ENCODE measurements at places on chromosomes 2 and 18.

DNA sequence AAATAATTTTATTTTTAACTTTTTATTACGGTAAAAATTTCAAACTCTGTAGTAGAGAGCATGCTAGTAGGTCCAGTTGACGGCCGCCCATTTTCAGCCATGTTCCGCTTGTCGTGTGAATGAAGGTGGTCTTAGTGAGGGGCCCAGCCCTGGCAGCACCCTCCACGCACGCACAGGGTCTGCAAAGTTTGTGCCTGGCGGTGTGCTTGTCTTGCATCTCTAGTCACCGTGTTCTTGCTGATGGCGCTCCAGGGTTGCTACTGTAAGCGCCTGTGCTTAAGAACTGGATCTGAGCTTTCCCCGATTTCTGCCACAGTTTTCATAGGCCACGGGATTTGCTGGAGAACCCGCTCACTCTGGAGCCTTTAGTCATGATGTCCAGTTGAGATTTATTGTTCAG is 28.9 kb downstream of the LDLRAD4 start:
- DNase-seq: peak; percentile 10

DNA sequence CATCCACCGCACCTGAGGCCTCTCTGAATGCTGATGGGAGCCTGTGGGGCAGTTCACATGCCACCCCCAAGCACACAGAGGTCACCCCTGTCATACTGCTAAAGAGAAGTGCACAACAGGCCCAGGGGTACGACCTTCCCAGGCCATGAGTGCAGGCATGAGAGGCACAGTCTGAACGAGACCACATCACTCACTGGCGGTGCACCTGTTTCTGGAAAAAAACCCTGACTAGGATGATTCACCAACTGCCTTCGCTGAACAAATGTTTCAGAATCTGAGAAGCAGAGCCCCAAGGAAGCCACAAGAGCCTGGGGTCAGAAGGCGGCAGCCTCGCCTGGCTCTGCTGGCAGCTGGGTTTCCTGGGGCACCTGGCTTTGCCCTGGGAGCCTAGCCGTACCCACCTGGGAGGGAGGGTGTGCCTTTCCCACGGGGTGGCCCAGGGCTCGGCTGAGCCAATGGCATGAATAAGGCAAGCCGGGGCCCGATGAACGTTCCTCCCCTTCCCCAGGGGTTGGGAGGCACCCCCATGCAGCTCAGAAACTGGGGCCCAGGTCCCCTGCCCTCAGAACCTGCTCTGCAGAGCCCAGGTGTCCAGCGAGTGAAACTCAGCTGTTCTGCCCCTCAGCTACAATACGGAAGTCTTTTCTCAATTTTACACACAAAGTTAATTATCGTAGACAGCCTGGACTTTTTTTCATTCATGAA is 73.8 kb downstream of the HDAC4 start:
- DNase-seq: peak; percentile 12

DNA sequence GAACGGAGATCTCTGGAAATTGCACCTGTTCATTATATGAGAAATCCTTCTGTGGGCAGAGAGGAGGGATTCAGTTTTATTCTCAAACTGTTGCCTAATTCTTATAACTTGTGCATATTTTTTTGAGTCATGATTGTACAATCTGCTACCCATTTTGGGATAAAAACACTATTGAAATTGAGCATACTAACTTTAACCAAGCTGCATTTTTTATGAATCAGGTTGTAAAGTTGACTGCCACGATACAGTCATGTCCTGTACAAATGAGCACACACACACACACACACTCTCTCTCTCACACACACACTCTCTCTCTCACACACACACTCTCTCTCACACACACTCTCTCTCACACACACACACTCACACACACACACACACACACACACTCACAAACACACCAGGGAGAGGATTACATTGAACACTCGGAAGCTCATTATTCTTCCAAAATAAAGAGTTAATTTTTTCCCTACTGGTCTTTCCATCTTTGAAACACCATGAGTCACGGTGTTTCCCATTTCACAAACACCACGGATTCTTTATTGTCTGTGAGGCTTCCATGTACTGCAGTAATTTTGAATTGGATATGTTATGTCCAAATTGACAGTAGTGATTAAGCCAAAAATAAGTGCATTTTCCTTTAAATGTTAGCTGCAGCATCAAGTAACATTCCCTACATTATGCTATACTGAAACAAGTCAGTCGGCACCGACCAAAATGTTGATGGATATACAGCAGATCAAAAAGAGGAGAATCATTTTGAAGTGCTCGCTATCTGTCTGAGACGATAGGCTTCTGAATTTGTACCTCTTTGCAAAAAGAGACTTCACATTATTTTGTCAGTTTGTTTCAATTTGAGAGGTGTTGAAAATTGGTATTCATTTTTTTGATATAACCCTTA is 216.9 kb downstream of the ARHGAP15 start:
- no peak for DNase-seq

DNA sequence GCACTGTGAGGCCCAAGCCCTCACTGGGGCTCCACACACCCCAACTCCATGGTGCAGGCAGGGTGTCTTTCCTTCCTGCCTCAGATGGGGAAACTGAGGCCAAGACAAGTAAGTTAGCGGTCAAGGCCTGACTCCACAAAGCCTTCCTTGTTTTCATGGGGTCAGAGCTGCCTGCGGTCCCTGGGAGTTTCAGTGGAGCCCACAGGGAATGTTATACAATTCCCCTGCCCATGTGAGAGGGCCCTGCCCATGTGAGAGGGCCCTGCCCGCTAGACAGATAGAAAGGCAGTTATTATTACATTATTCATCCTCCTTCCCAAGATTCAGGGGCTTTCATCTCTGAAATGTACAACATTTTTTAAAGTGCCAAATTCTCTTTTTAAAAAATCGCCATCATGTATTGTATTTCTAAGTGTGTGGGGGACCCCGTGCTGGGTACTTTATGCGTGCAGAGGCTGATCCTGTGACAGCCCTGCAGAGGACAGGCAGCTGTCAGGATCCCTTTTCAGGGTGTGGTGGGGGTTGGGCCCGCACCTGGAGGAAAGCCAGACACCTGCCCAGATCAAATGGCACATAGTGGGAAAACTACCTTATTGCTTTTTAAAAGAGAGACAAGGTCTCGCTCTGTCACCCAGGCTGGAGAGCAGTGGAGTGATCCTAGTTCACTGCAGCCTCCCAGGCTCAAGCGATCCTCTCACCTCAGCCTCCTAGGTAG is 23.4 kb downstream of the FBLN7 start:
- no peak for DNase-seq

- no peak for DNase-seq
These were observed 27.1 kb downstream of the PID1 start for GRCh38 chr2:229243890-229244560.
